ENCODE measurements at places on chromosomes 5 and 9.

DNA sequence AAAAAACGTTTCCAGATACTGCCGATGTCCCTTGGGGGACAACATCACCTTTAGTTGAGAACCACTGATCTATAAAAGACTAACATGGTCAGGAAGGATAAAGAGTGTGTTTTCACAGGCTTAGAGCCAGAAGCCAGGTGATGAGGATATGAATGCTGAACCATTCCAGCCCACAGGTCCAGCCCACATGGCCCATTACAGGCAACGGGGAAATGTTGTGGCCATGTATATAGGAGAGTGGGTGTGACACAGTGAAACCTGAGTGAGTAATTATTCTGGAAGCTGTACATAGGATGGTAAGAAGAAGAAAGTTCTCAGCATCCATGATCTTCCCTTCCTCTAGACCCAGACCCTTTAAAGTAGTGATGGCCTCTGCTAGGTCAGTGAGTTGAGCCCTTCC lies 56.0 kb upstream of the FOXI1 start:
- DNase-seq = no peak

DNA sequence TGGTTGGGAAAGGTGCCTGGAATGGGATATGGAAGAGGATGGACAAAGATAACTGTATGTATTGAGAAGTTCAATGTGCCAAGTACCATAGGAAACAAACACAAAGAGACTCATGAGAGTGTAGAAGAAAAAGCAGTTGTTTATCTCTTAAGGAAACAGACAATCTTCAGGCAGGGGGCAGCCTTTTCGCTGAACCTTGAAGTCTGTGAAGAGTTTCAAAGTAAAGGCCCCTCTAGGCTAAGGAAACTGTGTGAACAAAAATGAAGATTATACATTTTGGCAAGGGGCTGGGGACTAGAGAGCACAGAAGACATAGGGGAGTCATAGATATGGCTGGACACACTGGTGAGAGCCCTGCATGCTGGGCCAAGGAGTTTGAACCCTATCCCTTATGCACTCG lies 27.5 kb upstream of the FRMPD1 start:
- no peak for DNase-seq

DNA sequence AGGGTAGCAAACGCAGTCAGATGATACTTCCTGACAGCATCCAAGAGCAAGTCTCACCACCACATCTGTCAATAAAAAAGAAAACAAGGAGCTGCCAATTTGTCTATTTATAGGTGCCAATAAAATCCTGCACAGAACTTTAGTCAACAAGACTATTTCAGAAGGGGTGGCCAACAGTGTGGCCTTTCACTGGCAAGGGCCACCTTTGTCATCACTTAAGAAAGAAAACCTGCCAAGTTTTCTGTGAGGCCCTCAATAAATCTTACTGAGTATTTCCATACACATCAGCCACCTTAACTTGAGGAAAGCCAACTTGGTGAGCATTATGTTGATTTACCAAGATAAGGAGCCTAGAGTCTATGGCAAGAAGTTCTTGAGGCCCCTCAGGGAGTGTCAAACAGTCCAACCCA lies 312.3 kb downstream of the ENC1 start:
- DNase-seq = no peak

GRCh38 chr5:57896576-57896975 lies 414.0 kb upstream of the ACTBL2 start:
- no peak for DNase-seq

- DNase-seq = no peak
These were observed 47.7 kb upstream of the TMC1 start for GRCh38 chr9:72473474-72474261.

DNA sequence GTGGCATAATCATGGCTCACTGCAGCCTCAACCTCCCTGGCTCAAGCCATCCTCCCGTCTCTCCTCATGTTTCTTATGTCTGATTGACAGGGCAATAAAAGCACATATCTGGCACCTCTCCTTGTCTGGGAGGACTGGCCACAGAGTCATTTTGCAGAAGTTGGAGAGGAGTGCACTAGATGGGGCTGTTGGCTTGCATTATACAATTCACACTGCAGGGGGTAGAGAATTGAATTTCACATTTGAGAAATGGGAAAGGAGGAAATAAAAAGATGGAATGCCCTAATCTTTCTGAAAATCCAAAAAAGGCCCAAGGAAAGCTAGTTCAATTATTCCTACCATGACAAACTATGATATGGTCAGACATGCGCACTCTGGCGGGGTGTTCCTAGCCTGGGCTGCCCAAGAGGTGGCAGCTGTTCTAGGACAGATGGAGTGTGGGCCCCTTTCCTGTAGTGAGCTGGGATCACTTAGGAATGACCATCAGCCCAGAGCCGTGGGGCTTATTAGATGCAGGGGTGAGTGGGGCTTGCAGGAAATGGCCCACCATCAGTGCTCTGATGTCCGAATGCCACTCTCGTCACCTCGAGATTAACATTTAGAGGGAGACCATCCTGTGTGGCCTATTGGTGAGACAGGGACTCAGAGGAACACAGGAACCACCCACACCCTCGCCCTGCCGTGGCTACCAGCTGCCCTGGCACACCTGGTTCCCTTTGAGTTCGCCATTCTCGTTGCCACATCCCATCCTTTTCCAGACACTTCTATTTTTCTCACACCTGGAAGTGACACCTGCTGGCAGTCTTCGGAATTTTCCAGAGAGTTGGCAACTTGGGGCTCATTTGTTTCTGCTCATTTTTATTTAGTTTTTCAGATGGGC lies 21.8 kb upstream of the ANKRD18A start:
- no peak for DNase-seq

DNA sequence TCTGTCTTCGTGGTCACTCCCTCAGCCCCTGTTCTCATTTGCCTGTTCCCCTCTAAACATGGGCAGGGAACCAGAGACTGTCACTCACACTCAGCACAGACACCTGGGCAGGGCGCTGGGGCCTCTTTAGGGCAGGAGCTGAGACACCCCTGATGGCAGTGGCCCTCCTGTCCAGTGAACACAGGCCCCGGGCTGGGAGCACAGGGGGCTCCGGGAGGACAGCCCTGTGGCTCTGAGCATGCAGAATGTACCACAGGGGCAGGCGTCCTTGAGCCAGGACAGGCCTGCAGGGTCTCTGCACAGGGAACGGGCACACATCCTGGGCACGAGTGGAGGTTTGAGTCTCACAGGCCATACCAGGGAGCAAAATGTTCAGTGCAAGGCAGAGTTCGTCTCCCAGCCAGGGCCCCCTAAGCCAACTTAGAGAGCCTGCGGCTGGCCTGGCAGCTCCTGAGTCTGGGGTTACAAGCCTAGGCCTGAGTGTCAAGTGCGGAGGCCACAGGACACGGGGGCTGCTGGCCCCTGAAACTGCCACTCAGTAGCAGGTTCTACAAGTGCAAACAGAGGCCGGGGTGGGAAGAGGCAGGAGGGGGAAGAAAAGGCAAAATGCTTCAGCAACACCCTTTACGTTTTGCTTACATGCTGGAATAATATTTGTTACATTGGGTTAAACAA lies 55.9 kb upstream of the NKD2 start:
- DNase-seq = no peak

Measured in stimulated activated CD4-positive, alpha-beta T cell treated with anti-CD3 and anti-CD28 coated beads, Interleukin-1b, Interleukin-23, amount 100 ng/mL, for 24 hours (primary cell).